PC-9 (cell line): ENCODE measurements at places on chromosomes 1 and 21.

- no peak for DNase-seq
Observed at GRCh38 chr1:229093238-229093540, 177.7 kb upstream of the RAB4A start.

GRCh38 chr21:34983680-34984086 is 65.4 kb downstream of the RUNX1 start:
- no peak for DNase-seq

- no peak for DNase-seq
Observed at GRCh38 chr1:28308750-28309149, 20.1 kb upstream of the MED18 start.

- DNase-seq: no peak
Observed at GRCh38 chr1:116436611-116436970, 63.5 kb downstream of the ATP1A1 start.

DNA sequence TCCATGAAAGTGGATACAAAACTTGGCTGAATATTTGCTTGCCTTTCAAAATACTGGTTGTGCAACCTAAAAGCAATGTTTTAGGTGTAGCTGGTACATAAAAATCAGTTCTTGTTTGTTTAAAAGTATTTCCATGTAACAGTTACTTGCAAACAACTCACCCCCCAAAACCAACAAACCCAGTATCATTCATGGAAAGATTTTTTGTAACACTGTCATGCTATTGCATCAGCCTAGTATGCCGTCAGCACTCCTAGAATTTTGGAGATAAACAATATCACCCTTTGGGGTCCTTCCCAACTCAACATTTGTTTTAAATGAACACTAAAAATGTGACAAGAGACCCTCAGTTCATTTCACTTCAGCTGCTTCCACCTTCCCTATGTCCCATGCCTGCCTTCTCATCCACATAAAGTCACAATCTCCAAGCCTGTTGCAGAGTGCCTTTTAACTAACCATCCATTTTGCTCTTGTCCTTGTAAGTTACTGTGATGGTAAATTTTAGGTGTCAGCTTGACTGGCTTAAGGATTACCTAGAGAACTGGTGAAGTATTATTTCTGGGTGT is 425.3 kb downstream of the DUSP10 start:
- no peak for DNase-seq

- no peak for DNase-seq
Observed at GRCh38 chr21:45870851-45871615, 110.5 kb upstream of the COL6A1 start.

DNA sequence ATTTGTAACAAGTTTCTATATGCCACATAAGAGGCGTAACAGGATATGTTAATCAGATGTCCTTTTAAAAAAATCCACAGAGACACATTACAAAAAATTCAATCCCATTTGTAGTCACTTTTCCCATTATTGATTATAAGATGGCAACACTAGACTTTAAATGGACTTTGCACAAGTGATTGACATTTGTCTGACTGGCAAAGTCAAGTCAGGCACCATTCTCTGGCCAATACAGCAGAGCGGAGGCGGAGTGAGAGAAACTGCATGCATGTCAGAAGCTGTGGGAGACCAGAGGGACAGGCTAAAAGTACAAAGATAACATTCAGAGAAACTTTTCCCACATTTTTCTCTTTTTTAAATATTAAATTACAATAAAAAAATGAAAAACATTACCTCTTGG is 28.1 kb upstream of the RGS5 start:
- DNase-seq: no peak

GRCh38 chr1:15883326-15883725 is 35.8 kb downstream of the SPEN start:
- no peak for DNase-seq

DNA sequence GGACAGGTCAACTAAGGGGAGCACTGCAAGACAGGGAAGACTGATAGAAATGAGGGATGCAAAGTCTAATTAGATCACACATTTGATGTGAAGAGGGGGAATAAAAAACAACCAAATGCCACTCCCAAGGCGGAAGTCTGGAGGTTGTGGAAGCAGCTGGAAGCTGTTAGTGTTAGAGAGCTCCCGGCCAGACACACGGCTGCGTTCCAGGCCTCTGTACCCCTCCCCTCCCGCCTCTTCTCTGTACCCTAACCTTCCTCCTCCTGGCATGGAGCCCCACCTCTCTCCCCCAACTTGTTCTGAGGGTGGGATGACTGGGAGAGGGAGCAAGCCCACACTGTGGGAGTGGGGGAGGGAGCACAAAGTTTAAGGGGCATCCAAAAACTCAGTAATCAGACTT is 67.0 kb downstream of the PLEKHA6 start:
- no peak for DNase-seq
